ENCODE measurements at places on chromosomes 1 and 21.

DNA sequence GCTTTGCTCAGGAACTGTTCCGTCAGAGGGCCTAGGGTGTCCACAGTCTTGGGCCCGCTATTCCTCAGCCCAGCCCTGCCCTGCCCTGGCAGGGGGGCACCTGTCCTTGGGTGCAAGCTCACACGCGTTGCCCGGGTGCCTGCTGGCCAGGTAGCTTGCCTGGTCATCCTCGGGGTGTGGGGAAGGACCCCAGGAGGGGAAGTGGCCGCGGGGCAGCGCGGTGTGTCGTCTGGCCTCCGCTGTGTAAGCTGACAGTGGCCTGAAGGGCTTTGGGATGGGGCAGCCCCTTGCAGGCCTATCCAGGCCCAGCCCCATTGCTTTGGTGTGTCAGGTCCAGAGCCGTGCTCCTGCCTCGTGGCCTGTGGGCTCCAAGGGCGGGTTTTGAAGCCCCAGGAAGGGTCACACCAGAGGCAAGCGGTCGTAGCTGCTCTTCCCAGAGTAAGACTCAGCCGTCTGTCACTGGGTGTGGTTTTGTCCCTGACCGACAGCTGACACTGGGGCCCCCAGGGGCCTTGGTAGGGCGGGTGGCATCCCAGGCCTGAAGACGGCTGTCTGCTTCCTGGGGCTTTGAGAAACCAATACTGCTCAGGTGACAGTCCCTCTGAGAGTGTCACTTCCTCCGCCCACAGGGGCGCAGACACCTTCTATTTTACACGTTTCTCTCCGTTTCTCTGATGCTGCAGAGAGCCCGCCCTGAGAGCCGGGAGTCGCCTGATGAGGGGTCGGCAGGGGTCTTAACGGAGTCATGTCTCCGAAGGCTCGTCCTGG, 72.1 kb downstream of the SKI start:
- DNase-seq: peak; percentile 53

GRCh38 chr1:229857585-229857984, 209.5 kb upstream of the GALNT2 start:
- DNase-seq: no peak

- DNase-seq: no peak
Measured at GRCh38 chr1:172069534-172069933, 228.2 kb downstream of the DNM3 start.

- DNase-seq: no peak
Measured at GRCh38 chr1:171295821-171296220, 18.2 kb upstream of the FMO4 start.

DNA sequence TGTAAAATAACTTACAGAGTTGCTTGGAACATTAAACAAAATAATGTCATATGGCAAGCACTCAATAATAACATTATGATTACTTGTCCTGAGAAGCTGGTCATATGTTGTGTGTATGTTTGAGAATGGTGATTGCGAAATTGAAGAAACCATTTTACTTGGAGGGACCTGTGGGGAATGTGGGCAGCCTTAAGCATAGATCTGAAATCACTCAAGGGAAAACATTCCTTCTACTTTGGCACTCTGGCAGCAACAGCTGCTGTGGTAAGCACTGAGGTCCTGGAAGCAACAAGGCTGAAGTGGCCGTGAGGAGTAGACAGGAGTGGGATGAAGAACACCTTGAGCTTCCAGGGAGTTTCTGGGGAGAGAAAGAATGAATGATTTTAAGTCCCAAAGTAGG, 165.4 kb upstream of the ADAMTS5 start:
- no peak for DNase-seq

DNA sequence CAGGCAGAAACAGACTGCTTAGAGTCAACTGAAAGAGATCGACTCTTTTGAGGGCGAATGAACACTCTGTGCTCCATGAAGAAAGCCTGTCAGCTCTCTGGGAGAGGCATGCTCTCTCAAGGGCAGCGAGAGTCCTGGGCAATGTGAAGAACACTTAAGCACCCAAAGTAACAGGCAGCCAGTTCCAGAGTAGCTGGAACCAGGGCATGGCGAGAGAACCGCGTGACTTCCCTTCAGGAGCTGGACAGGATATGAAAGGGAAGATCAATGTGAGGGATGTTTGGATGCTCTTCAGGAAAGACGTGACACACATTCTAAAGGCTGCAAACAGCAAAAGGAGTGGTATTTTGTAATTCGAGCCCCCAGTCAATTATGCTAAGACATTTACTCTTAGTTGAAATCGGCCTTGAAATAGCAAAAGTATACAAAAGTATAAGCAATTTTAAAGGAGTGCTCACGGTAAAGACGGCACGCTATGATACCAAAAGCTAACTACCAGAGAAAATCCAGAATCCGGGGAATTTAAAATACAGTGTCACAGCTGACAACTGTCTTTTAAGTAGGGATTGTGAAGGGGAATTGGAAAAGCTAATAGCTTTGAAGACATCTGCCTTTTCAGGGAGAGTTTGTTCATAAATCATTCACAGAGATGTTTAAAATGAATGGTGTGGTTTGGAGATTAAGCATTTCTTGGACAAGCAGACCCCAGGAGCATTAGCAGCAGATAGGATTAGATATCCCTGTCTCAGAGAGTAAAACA, 20.8 kb downstream of the ADAMTS5 start:
- no peak for DNase-seq

DNA sequence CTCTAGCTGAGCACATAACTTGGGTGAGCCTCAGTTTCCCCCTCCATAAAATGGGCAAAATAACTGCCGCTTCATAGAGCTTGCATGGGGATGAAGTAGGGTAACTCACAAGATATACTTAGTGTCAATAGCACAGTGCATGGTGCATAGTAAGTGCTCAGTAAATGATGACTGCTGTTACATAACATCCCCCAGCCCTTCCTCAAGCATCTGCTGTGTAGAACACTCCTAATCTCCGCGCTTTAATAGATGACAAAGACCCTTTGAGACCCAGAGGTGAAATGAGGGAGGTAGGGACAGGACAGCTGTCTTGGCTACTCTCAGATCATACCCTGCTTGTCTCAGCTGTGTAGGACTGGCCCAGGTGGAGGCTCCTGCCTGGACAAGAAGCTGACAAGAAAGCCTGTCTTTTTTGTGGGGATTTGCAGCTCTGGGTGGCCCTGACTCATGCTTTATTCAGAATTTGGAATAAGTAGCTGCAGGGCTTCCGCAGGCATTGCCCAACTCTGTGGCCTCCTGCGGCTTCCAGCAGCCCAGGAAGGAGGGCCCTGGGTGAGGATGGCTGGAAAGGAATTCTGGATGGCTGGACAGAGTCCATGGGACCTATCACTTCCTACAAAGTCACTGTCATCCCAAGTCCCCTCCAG, 20.7 kb upstream of the PADI4 start:
- no peak for DNase-seq

DNA sequence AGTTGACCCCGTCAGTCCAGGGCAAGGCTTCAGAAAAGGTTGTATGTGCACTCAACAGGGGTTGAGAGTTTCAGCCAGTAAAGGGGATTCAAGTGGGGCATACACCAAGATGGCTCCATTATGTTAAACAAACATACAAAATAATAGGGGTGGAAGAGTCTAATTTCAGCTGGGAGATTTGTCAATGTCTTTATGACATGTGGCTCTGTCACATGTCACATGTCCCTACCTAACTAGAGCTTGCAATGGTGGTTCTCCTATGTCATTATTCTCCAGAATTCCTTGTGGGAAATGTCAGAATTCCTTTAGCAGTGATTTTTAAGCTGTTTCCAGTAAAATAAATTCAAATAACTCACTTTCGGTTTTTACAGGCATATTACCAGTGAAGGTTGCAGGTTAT, 392.0 kb upstream of the ADGRL4 start:
- no peak for DNase-seq

GRCh38 chr1:193538680-193539079, 352.3 kb upstream of the B3GALT2 start:
- no peak for DNase-seq

All from stimulated activated CD4-positive, alpha-beta T cell treated with anti-CD3 and anti-CD28 coated beads, Interleukin-15, amount 100 ng/mL, for 1 hour (primary cell).